ENCODE measurements at places on chromosomes 5 and 9. TPM values are rescaled to one million over a fixed set of nuclear protein-coding genes. Genes with fewer than 3 reads are reported as not detected.

The LRRC19 gene
- polyA plus RNA-seq: 0.05 TPM

DNA sequence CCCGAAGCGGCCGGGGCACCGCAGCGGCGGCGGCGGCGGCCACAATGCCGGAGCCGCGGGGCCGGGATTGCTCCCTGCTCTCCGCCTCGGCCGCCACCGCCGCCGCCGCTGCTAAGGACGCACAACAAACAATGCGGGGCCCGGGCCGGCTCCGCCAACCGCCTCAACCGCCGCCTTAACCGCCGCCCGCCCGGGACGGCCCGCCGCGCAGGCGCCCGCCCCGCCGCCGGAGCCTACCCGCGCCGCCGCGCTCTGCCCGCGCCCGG, 254 bp downstream of the STRBP start:
- no peak for DNase-seq

The OMD gene
- polyA plus RNA-seq: 0.07 TPM

DNA sequence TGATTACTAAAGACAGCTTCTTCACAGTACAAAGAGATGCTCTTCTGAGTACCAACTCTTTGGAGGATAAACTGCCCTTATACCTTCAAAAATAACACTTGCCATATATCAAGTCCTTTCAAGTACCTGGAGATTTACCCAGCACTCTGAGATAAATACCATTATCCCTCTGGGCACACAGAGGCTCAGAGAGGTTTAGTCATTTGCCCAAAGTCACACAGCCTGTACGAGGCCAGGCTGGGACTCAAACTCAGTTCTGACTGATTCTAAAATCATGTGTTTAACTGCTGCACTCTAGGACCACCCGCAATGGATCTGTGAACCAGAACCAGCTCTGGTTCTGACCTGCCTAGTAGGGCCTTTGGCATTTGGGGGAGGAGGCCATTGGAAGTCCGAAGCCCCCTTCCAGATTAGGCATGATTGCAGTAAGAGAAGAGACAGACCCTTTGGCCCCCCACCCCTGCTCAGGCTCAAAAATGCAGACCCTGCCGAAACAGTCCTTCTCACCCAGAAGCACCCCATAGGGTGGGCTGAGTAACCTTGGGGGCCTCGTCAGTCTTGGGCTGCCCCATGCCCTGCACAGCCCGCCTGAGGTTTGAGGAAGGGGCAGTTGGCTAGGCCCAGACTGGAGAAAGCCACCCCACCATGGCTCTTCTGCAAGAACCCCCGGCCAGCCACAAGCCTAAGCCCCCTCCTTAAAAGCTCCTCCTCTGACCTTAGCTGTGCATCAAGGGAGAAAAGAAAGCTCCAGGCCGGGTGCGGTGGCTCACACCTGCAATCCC, 32.8 kb upstream of the IL17B start:
- DNase-seq: no peak

DNA sequence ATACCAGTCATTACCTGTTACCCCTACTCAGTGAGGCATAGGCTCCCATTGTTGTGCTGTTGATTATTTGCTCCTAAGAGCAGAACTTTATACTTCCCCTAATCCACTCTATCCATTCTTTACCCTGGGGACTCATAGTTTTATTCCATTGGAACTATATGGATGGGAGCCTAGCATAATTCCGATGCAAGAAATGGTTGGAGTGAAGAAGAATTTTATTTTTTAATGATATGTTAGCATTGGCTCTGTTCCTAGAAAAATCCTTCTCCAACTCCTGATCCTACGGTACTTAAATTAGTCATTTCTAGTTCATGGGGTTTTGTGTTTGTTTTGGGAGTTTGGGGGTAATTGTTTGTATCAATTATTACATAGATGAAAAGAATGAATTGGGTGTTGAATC, 191.5 kb downstream of the GOLPH3 start:
- no peak for DNase-seq

DNA sequence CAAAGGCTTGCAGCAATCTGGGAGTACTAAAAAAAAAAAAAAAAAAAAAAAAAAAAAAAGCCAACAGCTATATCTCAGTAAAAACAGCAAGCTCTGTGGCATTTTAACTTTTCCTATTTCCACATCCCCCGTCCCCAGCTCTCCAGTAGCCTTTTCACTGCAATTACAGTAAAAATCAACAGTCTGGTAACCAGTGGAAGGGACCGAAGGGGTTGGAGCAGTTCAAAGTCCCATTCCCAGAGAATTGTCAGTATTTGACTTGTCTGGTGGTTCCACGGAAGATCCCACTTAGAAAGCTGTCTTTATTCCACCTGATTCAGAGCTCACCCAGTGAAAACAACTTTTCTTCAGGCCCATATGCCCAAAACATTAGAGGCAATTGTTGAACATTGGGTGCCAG, 71.8 kb upstream of the ZBTB43 start:
- DNase-seq: no peak

- no peak for DNase-seq
Measured at GRCh38 chr9:18245911-18246310, 228.0 kb upstream of the ADAMTSL1 start.

- DNase-seq: no peak
Measured at GRCh38 chr5:176410486-176411180, 5.7 kb downstream of the CLTB start.

DNA sequence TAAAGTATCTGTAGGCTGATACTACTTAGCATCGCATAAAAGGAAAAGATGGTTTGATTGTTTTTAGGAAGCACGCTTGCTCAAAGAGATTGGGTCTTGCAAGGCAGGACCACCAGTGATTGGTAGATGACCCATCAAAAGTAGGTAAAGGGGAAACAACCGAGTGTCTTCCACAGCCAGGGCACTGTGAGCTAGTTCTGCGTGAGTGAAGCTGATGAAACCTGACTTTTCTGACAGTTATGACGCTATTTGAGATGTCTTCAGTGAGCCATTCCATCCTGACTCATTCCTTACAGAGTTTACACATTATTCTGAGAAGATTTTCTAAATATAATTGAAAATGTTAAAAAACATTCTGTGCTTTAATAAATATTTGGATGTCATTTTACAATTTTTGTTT, 49.7 kb downstream of the BASP1 start:
- no peak for DNase-seq

GRCh38 chr5:33588654-33589372, 148.0 kb downstream of the TARS1 start:
- peak; percentile 10 for DNase-seq

DNA sequence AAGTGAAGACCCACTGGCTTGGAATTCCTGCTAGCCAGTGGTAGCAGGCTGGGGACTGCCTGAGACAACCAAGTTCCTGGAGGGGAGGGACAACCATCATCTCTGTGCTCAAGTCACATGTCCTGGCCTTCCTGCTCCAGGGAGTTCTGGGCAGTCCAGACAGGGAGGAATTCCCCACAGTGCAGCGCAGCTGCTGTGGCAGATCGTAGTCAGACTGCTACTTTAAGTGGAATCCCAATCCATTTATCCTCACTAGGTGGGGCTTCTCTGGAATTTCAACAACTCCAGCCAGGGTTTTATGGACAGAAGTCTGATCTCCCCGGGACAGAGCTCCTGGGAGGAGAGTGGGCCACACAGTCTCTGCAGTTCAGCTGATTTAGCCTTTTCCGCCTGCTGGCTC, 20.9 kb upstream of the OR5C1 start:
- DNase-seq: no peak

DNA sequence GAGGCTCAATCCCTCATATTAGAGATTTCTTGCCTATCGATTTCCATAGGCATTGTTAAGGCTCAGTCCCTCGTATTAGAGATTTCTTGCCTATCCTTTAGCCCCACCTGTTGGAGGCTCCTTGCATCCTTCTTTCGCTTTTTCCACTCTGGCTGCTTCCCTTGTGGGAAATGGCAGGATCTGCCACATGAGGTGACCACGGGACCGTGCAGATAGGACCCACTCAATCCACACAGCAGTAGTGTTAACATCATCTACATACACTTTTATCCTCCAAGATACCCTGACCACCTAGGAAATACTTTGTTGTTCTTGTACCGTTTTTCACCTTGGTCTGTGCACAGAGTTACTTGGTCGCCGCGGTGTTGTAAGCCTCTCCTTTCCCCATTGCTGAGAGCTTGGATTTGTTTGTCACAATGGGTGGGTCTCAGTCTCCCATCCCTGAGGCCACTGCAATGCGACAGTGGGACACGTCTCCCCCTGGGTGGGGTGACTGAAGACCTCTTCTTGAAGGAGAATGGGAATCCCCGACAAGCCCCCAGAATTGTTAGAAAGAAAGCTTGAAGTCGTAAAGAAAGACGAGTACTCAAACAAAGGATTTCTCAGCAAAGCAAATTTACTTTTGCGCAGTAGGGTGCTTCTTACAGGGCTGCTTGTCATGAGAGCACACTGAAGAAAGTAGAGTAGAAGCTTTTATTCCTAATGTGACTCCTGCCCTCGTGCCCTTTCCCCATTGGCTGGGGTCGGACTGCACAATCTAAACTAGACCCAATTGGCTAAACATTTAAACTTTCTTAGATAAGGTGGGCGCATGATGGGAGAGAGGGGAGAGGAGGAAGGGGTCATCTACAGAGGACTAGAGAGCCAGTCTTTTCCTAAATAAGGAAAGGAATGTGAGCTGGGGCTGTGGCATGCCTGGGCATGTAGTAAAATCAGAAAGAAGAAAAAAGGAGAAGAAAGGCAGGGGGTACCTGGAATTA, 19.8 kb downstream of the IFT74 start:
- DNase-seq: no peak

The TLE1 gene
- polyA plus RNA-seq: 2.3 TPM

The IFNA13 gene
- not detected for polyA plus RNA-seq
